Activated T-cell treated with anti-CD3 and anti-CD28 coated beads, Interleukin-2, amount 50 U/mL, for 1 hour (primary cell): ENCODE measurements at places on chromosomes 3 and 15.
A peak's percentile ranks its signal among the peaks of the same experiment; 100 is the strongest.

- no peak for DNase-seq
Measured at GRCh38 chr3:167952969-167953368, 142.8 kb downstream of the GOLIM4 start.

GRCh38 chr3:45387636-45388348 is 584 bp upstream of the LARS2 start:
- no peak for DNase-seq

DNA sequence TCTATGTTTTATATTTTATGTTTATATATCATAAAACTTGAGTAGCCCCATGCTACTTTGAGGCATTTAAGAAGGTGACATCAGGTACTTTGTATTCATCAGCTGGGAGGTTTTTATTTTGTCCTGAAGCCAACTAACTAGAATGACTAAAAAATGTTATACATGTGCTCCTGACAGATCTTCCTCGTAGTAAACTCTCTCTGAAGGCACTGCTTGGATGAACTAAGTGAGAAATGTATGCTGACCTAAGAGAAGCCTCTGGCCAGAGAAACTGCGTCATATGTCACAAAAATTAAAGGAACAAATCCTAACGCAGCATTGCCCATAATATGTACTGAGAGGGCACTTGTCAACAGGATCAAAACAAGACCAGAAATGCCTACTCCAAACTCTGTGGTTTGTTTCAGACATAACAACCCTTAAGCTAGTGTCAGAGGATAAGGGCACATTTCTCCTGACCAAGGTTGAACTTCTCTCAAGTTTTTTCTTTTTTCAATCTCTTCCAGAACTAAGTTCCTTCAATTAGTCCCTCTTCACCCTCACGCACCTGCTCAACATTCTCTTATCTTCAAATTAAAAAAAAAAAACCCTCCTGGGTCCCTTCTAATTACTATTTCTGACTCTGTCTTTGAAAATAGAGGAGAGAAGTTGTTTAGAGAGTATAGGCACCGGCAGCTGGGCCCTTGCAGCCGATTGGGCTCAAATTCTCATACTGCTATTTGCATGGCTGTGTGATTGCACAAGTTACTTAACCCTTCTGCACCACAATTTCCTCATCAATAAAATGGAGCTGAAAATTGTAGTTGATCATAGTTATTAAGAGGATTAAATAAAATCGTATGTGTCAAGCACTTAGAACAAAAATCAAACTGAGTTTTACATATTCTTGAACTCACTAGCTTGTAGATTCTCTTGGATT is 159.0 kb downstream of the FRMD5 start:
- DNase-seq, result no peak

GRCh38 chr3:2774481-2775249 is 335.5 kb downstream of the IL5RA start:
- no peak for DNase-seq

- DNase-seq, result no peak
Measured at GRCh38 chr15:34275721-34276120, 50.9 kb downstream of the EMC4 start.

GRCh38 chr3:141738891-141739363 is 829 bp downstream of the RNF7 start:
- no peak for DNase-seq

GRCh38 chr3:122508135-122508914 is 6.4 kb downstream of the KPNA1 start:
- DNase-seq, result no peak

GRCh38 chr3:158451405-158452055 is 119.5 kb upstream of the MLF1 start:
- no peak for DNase-seq

DNA sequence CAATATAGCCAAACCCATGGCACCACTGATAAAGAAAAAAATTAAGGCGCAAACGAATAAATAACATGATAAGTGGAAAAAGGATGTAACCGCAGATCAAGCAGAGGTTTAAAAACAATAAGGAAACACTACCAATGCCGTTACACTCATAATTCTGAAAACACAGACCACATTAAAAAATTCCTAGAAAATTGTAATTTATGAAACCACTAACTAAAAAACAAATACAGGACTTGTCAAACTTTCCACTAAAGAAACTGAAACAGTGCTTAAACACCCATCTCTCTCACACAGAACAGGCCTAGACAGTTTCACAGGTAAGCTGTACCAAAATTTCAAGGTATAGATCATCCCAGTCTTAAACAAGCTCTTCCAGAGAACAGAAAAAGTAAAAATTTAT is 28.4 kb downstream of the PCSK6 start:
- no peak for DNase-seq

DNA sequence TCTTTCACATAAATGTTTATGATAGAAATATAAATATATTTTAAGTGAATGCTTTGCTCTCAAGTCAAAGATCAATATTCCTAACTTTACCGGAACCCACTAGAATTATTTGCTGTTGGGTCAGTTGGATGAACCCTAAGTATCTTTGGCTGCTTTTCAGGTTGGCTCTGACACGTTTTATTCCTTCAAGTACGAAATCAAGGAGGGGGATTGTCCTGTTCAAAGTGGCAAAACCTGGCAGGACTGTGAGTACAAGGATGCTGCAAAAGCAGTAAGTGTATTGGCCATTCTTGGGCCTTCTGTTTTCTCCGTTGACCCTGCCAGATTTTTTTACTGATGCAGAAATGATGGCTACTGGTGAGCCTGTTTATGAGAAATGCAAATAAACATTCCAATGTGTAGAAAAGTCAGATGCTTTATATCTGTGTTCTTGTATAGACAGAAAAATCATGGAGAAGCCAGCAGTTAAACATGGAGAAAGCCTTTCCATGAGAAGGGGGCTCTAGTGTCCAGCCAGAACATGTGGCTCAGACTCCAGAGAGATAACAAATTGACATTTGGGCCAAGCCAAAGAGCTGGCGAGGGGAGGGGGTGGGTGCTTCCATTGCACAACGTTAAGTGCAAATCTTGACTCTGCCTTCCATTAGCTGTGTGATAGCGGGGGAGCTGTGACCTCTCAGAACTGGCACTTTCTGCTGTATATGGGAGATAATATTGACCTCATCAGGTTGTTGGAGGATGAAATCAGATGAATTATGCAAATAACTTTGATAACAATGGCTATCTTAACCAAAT is 3.0 kb downstream of the KNG1 start:
- DNase-seq, result no peak

DNA sequence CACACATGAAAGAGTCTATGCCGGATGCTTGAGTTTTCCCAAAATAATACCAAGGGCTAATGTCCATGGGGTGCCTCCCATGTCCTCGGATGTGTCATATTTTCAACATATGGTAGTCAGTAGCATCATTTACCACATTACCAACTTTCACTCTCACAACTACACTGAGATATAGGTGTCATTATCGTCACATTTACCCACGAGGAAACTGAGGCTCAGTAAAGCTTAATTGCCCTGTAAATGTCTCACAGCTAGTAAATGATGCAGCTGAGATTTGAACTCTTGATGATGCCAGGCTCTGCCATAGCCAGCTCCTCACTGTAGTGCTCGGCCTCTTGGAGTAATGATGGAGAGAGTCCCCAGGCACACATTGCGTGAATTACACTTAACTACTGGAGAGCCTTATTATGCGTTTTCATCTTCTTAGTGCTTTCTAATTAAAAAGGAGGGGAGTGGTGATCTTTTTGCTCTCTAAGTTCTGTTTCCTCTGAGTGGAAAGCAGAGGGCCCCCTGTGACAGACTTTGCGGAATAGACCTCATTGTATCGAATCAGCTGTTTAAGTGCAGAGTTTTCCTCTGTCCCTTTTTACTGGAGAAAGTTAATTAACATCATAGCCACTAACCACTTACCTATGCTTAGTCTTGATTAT is 142.0 kb upstream of the SLCO3A1 start:
- DNase-seq, result no peak

DNA sequence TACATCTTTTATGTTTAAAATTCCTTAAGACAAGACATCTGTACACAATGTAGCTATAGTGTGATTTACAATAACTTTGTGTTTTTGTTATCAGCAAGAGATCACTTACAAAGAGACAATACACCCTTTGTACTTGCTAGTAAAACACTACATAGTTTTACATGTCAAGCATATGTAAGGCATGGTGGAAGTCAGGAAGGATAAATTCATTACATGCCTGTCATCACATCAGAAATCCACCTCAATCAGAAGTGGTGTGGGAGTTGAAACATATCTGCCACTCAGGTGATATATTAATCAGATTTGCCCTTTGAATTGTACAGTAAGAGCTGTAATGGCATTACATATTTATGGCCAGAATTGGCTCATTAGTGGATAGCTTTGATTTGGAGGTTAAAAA is 95.5 kb downstream of the MBNL1 start:
- no peak for DNase-seq

DNA sequence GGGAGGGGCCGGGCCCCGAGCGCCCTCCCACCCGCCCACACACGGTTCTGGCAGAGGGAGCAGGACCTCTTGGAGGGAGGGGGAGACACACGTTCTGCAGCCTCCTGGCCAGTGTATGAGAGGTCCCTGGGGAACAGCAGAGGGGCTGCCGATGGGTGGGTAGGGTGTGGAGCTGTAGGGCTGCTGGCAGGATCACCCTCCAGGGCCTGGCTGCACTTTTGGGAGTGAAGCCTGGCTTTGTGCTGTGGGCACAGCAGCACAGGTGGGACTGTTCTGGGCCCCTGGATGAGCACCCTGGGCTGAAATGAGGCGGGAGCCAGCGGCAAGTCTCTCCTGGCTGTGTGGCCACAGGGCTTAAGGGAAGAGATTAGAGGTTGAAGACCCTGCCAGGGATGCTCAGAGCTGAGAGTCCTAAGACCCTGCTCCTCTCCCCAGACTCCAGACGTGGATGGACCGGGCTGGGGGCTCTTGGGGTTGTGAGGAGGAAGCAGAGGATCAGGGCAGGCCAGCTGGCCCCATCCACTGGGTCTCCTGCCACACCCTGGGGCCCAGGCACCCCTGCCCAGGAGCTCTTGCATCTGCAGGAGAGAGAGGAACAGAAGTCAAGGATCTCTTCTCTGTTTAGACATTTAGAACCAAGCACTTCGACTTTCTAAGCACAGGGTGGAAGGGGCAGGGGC is 45.2 kb downstream of the RGMA start:
- DNase-seq, result no peak

- no peak for DNase-seq
Measured at GRCh38 chr3:13206799-13207577, 133.8 kb upstream of the IQSEC1 start.

DNA sequence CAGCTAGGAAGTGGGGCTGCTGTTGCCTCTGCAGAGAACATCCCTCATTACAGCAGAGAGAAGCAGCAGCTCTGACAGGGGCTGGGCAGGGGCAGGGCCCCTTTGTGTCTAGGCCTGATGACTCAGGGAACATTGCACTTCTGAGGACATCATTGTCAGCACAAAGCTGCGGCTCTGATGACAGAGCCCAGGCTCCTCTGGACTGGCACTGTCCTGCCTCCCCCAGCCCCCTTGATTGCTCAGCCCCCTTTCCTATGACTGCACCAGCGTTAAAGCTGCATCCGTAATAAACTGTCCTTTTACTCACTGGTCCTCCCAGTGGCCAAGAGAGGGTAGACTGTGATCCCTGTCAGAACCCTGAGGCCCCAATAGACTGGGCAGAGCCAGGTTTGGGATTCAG is 18.3 kb downstream of the TRH start:
- DNase-seq, result no peak

DNA sequence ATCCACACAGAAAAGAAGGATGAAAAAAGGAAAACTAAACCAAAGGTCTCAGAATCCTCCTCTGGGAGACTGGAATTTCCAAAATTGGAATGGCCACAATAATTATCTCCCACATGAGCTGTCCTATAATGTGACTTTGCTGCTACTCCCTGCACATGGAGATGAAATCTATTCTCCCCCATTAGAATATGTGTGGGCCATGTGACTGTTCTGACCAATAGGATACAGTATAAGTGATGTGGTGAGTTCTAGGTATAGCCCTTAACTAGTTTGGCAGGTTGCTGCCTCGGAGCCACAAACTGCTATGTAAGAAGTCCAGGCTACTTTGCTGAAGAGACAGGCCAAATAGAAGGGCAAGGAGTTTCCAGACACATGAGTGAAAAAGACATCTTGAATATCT is 5.2 kb downstream of the TRIM59 start:
- no peak for DNase-seq

- DNase-seq, result peak; percentile 63
Measured at GRCh38 chr3:38031022-38031994, 1.9 kb upstream of the PLCD1 start.

GRCh38 chr3:170107941-170108340 is 70.1 kb downstream of the GPR160 start:
- no peak for DNase-seq

DNA sequence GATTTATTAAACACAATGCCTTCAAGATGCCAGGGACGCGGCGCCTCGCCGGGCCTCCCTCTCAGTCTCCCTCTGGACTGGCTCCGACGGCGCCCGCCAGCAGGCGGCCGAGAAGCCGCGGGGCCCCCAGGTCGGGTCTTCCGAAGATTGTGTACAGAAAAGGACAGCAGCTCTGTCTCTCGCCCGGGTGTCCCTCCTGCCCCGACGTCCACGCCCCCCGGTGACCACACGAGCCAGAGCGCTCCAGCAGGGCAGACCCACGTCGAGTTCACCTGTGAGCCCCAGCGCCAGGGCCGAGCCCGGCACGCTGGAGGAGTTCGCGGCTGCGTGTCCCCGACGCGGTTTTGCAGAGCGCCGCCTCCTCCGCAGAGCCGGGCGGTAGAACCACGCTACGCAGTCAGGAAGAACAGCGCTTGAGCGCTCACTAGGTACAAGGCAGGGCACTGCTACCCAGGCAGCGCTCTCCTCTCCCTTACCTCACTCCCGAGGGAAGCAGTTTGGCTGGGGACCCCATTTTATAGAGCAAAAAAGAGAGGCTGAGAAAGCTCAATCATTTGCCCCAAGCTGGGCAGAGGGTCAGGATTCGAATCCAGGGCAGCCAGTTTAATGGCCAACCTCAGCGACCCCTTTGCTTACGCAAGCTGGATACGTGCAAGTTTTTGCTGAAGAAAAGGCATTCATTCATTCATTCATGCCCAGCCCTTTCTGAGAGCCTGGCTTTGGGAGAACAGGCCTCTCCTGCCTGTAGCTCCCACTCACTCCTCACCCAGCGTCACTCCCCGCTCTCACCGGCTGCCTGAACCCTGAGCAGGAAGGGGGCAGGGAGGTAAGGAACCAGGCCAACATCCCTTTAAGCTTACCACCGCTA is 3.0 kb upstream of the TLE3 start:
- DNase-seq, result peak; percentile 72

- no peak for DNase-seq
Measured at GRCh38 chr15:79410237-79410636, 21.9 kb upstream of the MINAR1 start.
